Right renal pelvis (tissue), 4 donors: ENCODE measurements at places on chromosomes 13 and 19. TPM values are rescaled to one million over a fixed set of nuclear protein-coding genes. Genes with fewer than 3 reads are reported as not detected.

Gene PTPRH
- polyA plus RNA-seq: not detected

Gene NAPSA
- 8.5 TPM for polyA plus RNA-seq

Gene SIGLEC5
- 0.53 TPM for polyA plus RNA-seq

Gene UHRF1
- 30.1 TPM for polyA plus RNA-seq
